ENCODE measurements at places on chromosomes 4 and X. TPM values are rescaled to one million over a fixed set of nuclear protein-coding genes. Genes with fewer than 3 reads are reported as not detected.

DNA sequence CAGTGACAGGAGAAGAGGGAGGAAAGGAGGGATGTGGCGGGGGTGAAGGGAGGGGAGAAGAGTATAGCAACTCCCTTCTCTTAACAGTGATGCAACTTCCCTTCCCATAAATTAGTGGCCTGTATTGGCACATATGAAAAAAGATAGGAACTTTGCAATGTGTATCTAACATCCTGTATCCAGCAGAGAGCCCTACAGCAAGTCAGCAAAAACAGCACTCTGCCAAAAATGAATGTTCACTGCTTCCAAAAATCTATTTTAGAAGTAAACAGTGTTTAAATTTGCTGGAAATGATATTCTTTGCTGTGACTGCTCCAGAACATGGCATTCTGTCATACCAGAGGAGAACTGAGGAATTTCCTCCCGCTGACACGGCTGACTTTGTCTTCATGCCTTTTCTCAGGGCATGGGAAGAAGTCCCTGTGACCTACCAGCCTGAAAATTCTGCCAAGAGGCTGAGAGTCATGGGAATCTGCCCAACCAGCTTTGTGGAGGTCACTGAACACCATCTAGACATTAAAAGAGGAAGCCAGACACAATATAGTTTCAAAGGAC lies 343.4 kb upstream of the RASGEF1B start:
- DNase-seq: no peak

DNA sequence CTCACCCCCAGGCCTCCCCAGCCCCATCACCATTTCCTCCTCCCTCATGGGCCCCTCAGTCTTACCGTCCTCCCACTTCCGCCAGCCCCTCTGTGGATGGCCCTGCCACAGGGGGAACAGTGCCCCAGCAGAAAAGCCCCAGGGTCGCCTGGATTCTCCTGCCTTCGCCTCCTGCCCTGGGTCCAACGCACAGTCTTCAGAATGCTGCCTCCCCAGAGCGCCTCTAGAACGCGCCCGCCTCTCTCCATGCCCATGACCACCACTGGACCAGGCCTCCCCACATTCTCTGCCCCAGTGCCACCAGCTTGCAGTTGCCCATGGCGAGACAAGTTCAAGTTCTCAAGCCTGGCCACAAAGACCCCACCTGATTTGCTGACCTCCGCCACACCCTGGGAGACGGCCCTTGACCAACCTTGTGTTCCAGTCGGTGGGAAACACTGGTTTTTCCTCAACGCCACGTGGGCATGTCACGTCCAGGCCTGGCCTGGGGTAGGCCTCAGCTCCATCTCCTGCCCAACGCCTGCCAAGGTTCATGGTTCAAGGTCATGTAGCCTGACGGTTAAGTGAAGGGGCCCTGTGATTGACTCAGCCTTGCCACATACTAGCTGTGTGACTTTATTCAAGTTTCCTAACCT lies 634 bp upstream of the PLXNB3 start:
- no peak for DNase-seq

- DNase-seq: no peak
These were observed 161.1 kb downstream of the FBXW7 start for GRCh38 chr4:152374606-152375285.

RBM46 gene
- not detected for total RNA-seq

ZDHHC15 gene
- total RNA-seq: 0.27 TPM
